ENCODE measurements at places on chromosomes 2 and 18.

- no peak for DNase-seq
Observed at GRCh38 chr2:129779783-129780182, 199.7 kb upstream of the RAB6C start.

- DNase-seq = no peak
Observed at GRCh38 chr2:66948234-66948633, 448.9 kb upstream of the ETAA1 start.

DNA sequence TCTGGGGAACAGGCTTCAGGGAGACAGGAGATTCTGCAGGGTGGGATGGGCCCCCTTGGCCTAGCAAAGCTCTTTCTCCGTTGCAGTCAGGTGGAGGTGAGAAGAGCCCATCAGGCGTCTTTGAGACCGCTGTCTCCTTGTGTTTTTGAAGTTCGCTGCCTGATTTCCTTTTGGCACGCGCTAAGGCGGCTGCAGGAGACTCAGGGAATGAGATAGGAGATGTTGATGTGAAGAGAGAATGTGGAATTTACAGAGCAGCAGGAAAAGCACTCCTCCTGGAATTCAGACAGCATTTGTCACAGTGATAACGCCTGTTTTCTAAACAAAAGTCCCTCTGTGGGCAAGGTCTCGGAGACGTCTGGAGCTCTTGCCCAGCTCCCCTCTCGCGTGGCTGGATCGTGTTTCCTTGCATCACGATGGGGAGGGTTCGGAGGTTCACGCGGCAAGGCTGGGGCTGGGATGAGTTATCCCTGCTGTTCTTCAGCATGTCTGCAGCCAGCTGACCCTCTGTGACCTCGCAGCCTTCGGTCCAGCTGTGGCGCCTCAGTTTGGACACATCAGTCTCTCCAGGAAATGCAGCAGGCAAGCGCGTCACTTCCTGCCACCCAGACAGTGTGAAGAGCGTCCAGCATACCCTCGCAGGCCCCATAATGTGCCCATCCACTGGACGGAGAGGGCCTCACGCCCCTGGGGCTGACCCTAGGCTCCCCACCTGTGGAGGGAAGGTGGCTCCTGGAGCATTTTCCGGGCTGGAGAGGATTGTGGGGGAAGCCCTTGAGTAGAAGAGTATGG, 30.2 kb downstream of the GLI2 start:
- DNase-seq = no peak

DNA sequence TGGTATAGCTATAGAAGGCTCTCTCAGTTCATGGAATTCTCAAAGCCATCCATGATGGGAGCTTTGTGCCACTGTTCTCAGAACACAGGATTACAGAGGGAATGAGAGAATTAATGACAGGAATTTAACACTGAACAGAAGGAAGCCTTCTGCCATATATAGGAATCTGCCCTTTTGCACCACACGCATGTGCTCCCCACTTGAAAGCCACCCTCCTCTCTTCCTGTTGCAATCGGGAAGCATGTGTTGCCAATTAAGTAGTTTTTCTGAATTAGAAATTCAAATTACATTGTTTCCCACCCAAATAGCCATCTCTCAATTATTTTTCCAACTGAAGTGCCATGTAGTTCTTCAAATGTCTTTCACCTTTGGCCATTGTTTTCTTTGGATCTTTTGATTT, 71.3 kb downstream of the C1D start:
- DNase-seq = no peak

DNA sequence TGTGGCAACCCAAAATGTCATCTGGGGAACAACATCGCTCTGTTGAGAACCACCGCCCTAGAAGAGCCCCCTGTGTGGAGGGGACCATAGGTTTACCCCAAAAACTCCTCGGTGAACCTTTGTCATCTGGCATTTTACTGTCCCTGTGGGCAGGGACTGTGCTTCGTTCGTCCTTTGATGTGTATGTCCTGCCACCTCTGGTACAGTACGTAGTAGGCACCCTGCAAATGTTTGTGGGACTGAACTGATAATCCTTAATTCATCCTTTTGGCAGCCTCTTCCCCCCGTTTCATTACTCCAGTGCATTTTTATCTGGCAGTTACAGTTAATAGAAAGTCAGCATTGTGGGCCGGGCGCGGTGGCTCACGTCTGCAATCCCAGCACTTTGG, 728 bp downstream of the NAPG start:
- no peak for DNase-seq

DNA sequence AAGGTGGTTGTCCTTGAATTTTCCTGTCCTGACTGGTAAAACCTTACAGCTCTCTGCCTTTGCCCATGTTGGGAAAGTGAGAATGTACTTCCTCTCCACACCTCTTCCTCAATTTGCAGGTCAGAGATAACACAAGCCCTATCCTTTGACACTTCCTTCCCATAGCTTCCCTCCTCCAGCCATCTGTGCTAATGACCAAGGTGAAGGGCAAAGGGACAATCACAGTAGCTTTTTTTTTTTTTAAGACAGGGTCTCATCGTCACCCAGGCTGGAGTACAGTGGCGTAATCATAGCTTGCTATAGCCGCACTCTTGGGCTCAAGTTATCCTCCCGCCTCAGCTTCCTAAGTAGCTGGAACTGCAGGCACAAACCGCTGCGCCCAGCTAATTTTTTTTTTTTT, 24.3 kb upstream of the STPG4 start:
- no peak for DNase-seq

DNA sequence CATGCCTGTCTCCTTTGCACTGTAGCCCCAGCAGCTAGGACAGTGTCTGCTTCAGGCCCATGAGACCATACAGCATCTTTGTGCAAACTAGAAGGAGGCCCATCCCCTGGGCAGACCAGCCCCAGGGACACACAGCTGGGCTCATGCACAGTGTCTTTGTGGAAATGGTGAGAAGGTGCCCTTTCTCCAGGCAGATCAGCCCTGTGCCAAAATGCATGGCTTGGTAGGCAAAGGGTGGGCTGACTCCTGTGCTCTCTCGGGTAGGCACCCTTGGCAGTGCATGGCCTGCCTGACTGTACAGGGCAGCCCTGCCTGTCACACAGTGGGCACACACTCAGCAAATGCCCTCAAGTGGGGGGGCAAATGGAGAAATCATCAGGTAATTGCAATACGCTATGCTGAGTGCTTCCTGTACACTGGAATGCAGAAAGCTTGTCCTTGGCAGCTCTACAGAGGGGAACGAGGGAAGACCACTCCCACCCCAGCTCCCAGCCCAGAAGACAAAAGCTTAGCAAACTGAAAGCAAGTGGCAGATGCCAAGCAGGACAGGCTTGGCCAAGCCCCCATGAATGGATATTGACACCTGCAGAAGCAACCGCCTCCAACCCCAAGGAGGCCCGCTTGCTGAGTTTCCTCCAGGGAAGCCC, 21.6 kb downstream of the TNS1 start:
- DNase-seq = no peak

- DNase-seq = no peak
Observed at GRCh38 chr2:170123593-170123992, 54.4 kb upstream of the MYO3B start.

GRCh38 chr2:24163186-24163585, 11.7 kb upstream of the FAM228A start:
- DNase-seq = no peak

- DNase-seq = no peak
Observed at GRCh38 chr2:231204581-231204980, 6.2 kb downstream of the ARMC9 start.

DNA sequence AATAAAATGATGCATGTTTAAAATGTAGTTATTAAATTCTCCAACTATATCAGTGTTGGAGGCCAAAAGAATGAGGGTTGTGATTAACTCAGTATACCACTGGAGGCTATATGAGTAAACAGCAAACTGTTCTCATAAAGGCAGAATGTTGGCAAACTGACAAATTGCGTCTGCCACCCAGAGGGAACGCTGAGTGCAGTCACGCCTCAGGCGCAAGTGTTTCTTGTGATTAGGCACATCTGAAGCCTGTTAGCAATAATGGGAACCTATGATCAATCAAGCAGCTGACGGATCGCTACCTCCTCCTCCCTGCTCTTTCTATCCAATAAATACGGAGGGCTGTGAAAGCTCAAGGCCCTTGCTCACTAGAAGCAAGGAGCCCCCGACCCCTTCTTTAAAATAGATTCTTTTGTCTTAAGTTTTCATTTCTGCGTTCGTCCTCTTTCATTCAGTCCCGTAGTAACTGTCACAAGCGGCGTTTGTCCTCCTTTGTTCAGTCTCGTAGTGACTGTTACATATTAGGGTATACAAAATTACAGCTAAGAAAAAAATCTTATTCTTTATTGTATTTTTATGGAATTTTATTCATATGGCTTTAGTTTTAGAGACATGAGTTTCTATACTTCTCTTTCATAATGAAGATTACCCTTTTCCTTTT, 16.3 kb upstream of the RMND5A start:
- DNase-seq = no peak

DNA sequence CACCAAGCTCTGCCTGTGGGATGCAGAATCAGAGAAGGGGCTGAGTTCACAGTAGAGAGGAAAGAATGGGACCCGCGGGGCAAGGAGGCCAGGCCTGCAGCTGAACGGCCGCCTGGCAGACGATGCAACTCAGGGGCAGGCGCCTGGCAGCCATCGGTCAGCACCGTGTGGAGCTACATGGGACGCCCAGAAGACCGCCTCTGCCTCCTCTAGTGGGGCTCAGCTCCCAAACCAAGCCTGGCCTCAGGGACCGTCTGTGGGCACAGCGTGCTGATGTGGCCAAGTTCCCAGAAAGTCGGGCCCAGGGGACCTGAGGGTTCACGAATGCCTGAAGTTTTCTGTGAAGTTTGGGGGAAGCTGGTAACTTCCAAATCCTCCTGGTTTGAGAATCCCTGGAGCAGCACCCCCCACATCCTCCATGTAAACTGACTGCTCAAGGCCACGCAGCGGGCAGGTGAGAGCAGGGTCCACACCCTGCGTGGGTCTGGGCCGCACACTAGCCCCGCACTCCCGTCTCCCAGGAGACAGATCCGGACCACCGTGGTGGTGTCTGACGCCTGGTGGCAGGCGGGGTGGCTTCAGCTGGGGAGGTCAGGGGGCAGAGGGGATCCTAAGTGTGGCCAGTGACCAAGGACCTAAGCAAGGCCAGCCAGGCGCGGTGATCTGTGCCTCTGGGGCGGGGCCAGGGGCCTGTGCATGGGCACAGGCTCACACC, 14.6 kb downstream of the SNORC start:
- no peak for DNase-seq

DNA sequence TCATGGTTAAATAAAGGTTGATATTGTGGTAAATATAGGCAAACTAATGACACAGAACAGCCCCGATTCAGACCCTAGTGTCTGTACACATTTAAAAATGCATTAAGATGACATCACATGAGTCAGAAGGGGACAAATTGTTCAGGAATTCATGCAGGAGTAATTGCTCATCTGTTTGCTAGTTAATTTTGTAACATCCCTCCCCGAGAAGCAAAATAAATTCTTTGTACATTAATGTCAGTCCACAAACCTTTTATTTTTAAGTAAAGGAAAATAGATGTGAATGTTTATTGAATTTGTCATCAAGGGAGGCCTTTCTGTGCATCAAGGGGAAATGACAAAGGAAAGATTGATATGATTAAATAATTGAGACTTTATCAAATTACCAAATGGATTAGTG, 69.9 kb downstream of the SH3BP4 start:
- no peak for DNase-seq

DNA sequence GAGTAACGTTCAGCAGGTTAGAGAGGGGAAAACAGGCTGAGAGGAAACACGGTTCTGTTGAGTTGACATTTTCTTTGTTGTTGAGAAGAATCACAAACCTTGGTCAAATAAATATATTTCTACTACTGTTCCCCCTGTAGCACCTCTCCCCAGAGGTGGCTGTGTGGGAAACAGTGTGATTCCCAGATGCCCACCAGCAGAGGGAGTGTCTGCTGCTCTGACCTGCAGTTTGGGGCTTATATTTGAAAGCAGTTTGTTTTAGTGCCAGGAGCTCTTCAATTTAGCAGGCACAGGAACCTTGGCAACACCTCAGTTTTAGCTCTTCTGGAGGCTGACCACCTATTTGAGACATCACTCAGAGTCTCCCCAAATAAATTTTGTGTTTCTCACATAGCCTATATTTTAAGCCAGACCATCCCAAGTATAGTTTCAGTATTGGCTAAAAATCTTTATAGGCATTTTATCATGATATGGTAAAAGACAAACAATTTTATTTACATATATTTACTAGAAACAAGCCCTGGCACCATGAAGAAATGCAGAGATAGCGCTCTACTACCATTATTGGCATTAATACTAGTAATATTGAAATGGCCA, 75.7 kb downstream of the PIK3C3 start:
- no peak for DNase-seq

GRCh38 chr2:236977852-236978398, 107.8 kb upstream of the COPS8 start:
- no peak for DNase-seq

GRCh38 chr2:166343467-166343866, 32.3 kb downstream of the SCN9A start:
- no peak for DNase-seq

DNA sequence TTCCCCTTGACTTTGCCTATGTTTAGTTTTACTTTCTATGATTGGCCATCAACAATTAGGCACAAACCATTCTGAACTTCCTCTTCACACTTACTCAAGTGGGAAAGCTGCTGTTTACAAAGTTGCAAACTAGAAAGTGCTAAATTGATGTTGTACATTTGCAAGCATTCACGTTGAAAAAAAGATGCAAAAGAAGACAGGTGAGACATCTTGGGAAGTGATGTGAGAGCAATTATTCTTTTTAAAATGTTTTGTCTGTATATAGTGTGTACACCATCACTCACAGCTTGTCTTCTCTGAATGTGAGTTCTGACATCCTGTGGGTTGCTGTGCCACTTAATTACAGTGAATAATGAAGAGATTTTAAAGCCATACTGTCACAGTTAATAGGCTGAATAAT, 874.1 kb upstream of the LRATD1 start:
- no peak for DNase-seq

GRCh38 chr18:78528411-78529258, 451.0 kb upstream of the SALL3 start:
- DNase-seq = no peak

GRCh38 chr2:239405071-239405470, 4.3 kb upstream of the HDAC4 start:
- no peak for DNase-seq

DNA sequence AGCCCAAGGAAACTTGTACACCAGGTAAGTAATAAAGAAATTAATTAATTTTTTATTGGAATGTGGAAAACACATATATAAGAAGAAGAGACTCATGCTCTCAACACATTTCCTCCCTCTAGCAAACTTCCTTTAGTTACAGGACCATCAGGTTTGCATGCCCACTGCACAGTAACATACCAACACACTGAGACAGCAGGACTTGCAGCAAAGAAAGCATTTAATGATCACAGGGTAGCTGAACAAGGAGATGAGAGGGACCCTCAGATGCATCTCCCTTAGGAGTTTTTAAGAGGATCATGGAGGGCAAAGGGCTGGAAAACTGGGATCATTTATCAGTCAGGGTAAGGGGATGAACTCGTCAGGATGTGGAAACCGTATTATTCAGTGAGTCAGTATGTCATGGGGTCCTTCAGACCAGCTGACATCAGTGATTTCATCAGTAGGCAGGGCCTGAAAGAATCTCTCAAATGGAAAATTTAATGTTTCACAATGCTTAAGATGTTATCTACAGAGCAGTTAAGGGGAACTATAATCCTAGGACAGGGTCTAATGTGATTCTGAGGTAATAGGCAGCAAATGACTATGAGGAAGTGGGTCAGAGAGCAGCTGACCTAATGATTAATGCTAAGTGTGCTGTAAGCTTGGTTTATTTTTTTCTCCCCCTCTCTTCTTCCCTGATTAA, 193.8 kb upstream of the RND3 start:
- DNase-seq = no peak

GRCh38 chr2:164560181-164560792, 61.0 kb downstream of the GRB14 start:
- DNase-seq = no peak

- DNase-seq = no peak
Observed at GRCh38 chr18:10977042-10977441, 172.3 kb downstream of the PIEZO2 start.
